ENCODE measurements at places on chromosomes 7 and 10.

DNA sequence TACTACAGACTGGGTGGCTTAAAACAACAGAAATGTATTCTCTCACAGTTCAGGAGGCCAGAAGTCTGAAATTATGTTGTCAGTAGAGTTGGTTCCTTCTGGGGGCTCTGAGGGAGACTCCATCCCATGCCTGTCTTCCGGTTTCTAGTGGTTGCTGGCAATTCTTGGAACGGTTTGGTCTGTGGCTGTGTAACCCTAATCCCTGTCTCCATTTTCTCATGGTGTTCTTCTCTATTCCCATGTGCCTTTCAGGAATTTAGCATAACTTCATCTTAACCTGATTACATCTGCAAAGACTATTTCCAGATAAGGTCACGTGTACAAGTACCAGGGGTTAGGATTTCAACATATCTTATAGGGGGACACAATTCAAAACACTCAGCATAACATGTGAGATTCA lies 73.2 kb downstream of the FAM241B start:
- no peak for DNase-seq

DNA sequence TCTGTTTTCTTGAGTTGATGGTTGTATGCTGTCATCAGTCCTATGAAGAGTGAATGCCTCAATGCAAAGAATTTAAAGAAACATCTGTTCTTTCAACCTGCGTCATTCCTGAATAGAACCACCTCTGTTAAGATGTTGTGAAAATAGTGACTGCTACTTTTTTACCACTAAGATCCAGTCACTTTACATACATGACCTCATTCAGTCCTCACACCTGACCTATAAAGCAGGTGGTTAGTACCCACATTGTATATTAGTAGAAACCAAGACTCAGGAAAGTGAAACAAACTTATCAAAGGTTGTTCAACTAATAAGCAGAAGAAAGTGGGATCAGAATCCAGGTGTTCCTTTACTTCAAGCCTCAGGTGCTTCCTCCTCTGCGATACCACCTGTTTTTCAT lies 64.8 kb downstream of the ITGB8 start:
- no peak for DNase-seq

GRCh38 chr10:71372882-71373495 lies 23.7 kb upstream of the CDH23 start:
- no peak for DNase-seq

DNA sequence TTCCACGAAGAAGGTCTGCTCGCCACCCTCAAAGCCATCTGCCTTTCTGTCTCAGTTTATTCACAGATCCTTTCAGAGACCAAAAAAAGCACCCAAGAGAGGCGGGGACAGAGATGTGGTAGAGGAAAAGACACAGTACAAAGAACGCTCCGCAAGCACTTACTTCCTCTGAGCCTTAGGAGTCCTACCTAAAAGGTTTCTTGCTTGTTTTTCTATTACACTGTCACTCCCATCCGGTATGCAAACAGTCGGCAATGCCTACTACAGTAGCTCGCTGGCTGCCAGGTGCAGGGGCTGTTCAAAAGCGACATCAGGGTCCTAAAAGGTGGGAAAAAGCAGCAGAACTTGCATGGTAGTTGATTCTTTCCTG lies 816 bp downstream of the TECPR1 start:
- DNase-seq, result peak; percentile 4

- no peak for DNase-seq
Measured at GRCh38 chr7:100887516-100888290, 1.8 kb downstream of the UFSP1 start.

GRCh38 chr10:48903151-48903550 lies 36.5 kb downstream of the LRRC18 start:
- DNase-seq, result no peak

GRCh38 chr7:2955269-2955668 lies 88.4 kb downstream of the CARD11 start:
- DNase-seq, result no peak

DNA sequence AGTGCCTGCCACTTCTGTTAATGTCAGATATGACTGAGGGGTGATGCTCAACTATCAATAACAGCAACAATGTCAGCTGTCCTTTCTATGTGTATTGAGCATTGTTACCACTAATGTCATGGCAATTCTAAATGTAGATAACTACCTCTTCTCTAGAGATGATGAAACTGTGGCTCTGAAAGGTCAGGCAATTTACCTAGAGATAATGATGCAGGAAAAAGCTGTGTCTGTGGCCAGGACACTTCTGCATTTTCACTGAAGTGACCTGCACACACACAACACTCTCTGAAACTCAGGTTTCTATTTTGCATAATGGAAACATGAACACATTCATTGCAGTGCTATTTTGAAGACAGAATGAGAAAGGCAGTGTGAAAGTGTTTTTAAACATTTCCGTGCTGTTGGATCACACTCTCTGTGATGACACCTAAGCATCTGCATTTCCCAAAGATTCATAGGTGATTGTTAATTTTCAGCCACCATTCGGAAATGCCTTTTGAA lies 148.2 kb downstream of the KCND2 start:
- no peak for DNase-seq

DNA sequence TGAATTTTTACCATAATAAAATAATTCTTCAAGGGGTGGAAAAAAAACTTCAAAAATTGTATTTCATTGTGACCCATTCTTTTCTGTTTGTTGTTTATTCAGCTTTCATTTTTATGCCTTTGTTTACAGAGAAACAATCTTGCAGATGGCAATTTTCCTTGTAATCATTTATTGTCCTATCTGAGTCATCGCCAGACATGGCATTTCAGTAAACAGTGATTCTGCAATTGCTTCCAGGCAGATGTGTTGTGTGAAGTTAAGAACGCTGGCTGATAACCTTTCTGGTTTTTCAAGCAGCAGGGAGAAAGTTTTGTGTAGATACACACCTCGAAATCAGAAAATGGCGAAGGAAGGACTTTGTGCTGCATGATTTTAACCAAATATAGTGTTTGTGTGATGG lies 80.7 kb upstream of the RPA3 start:
- no peak for DNase-seq

- DNase-seq, result no peak
Measured at GRCh38 chr7:1714583-1715330, 44.7 kb downstream of the ELFN1 start.

All from activated gamma-delta T cell treated with anti-CD3 and anti-CD28 coated beads, Interleukin-2, amount 50 U/mL, for 16 hours (primary cell).